ENCODE measurements at places on chromosomes 3 and 15.

DNA sequence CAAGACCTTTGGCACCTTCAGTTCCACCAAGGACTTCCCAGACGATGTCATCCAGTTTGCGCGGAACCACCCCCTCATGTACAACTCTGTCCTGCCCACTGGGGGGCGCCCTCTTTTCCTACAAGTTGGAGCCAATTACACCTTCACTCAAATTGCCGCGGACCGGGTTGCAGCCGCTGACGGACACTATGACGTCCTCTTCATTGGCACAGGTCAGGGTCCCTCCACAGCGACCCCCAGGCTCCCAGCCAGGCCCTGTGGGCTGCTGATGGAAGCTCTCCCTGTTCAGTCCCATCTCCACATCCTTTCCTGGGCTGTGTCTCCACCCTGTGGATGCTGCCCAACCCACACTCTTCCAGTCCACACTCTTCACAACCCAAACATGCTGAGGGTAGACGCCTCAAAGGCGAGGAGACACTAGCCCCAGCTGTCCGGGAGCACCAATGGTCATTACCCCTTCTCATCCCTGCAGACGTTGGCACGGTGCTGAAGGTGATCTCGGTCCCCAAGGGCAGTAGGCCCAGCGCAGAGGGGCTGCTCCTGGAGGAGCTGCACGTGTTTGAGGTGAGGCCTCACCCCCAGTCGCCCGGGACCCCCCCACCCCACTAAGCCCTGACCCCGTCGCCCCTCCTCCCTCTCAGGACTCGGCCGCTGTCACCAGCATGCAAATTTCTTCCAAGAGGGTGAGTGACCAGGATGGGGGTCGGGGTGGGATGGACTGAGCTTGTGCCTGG is 4.3 kb upstream of the LSMEM2 start:
- peak; percentile 82 for DNase-seq

DNA sequence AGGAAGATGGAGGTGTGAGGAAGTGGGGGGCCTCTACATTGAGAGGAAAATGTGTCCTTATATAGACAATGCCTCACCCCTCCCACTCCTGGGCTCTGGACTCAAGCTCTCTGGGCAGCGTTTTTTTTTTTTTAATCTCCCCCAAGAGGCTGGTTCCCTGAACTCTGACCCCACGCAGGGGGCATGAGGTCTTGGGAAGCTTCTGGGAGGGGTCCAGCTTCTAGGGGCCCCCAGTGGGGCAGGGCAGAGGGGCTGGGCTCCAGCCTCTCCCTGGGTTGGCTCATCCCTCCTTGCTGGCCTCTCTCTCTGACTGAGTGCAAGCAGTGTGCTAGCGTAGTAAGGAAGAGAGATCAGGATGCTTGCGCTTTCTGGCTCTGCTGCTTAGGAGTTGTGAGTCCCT is 101.4 kb upstream of the HACD2 start:
- DNase-seq = no peak

GRCh38 chr3:29454161-29454611 is 173.3 kb downstream of the RBMS3 start:
- DNase-seq = no peak

DNA sequence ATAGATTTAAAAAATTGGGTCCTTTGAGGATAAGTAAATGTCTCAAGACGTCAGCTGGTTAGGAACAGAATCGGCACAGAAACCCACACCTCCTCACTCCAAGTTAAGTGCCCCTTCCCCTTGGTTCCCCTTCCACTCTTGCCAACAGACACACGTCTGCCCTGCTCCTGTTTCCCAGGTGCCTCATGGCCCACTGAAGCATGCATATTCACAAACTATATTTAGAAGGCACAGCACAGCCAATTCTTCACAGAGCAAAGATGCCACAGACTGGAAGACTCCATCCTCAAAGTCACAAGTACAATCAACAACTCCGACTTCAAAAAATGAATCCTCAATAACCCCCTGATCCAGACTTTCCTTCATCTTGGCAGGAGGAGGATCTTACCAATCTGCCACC is 295.4 kb upstream of the NR2F2 start:
- DNase-seq = no peak

- no peak for DNase-seq
These were observed 252.0 kb upstream of the VEPH1 start for GRCh38 chr3:157755233-157755632.

- no peak for DNase-seq
These were observed 1081.5 kb downstream of the FHIT start for GRCh38 chr3:60169755-60170154.

- DNase-seq = peak; percentile 61
These were observed 19.1 kb downstream of the SLC12A6 start for GRCh38 chr15:34318277-34319079.

DNA sequence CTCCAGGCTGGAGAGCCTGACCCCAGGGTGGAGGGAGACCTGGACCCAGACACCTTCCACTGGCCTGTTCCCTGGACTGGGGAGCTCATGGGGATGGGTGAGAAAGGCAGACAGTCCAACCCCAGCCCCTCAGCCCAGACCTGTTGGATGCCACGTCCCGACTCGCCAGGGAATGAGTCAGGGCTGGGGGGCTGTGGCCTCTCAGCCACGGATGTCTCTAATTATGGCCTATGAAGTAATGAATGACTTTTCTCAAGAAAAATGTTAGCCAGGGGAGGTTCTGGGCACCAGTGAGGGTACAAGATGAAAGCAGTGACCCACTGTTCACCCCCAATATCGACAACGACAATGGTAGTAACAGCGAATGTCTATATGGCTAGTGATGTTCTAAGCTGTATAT is 107.0 kb upstream of the RPL32 start:
- no peak for DNase-seq

Measured in hepatic stellate cell (primary cell).